ENCODE measurements at places on chromosomes 7 and 10.

DNA sequence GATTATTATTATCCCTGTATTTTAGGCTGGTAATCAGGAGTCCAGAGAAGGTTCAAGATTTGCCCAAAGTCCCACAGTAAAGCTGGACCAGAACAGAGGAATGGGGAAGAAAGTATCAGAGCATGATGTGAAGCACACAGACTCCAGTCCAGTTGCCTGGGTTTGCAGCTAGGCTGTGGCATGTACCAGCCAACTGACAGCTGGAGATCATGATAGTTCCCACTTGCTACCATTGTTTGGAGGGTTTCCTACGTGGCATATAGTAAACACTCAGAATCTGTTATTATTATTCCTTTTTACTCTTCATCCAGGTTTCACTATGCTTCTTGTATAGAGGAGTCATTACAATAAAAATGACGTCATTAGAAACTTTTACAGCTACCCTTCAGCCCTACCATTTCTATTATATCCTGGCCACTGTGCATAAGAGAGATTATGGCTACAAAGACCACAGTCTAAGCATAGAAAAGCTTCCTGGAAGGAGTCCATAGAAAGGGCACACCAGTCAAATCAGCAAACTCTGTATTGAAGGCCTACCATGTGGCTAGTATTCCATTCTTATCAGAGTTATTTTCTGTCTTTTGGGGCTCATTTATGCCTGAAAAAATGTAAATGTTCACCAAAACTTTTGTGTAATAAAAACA is 66.6 kb downstream of the MTPN start:
- no peak for DNase-seq

- peak; percentile 31 for DNase-seq
Measured at GRCh38 chr10:86265895-86266259, 100.7 kb downstream of the GRID1 start.

DNA sequence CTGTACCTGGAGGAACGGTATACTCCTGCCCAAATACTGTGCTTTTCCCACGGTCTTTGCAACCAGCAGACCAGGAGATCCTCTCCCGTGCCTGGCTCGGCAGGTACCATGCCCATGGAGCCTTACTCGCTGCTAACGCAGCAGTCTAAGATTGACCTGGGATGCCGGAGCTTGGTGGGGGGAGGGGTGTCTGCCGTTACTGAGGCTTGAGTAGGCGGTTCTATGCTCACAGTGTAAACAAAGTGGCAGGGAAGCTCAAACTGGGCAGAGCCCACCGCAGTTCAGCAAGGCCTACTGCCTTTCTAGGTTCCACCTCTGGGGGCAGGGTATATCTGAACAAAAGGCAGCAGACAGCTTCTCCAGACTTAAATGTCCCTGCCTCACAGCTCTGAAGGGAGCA is 22.7 kb downstream of the VPS41 start:
- DNase-seq = no peak

DNA sequence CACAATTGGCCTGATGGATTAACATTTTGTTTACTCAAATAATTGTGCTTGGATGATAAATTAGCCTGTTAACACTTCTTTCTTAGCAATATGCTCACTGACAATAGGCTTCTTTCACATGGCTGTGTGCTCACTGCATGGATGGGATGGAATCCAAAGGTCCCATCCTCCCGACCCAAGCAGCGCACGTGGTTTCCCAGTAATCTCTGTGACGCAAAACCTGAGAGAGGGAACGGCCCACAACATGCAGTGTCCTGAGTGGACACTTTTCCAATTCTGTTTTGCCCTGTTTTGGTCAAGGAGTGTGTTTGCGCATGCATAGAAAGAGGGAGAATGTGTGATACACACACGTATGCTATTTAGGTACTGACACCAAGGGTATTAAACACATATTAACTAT is 42.1 kb upstream of the RASGEF1A start:
- DNase-seq = peak; percentile 81

- no peak for DNase-seq
Measured at GRCh38 chr7:76051840-76052239, 3.9 kb downstream of the MDH2 start.

GRCh38 chr10:127578259-127578960 is 29.3 kb downstream of the NPS start:
- no peak for DNase-seq

- DNase-seq = no peak
Measured at GRCh38 chr10:80996615-80997193, 459.0 kb downstream of the SH2D4B start.

DNA sequence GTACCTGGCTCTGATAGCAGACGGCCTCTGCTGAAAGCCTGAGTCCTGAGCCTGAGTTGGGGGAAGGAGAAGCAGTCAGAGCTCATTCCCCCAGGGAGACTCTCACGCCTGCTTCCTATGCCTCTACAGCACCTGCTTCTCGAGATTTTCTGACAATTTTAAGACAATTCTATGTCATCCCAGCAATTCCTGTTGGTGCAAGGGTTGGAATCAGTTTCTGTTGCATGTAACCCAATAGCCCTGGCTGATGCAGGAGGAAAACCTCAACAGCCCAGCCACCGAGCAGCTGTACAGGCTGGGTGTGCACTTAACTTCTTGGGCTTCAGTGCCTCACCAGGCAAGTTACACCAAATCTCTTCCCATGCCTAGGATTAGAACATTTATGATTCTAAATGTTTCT is 134.7 kb downstream of the GLI3 start:
- no peak for DNase-seq

GRCh38 chr7:23893942-23894891 is 184.2 kb downstream of the STK31 start:
- DNase-seq = no peak

DNA sequence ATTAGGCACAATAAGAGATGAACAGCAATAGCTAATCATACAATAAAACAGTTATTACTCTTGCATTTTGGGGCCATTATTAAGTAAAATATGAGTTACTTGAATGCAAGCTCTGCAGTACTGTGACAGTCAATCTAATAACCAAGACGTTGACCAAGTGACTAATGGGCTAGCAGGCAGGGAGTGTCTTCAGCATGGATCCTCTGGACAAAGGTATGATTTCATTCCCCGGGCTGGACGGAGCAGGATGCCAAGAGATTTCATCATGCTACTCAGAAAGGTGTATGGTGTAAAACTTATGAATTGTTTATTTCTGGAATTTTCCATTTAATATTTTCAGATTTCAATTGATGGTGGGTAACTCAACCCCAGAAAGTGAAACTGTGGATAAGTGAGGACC is 80.9 kb downstream of the SHH start:
- no peak for DNase-seq

DNA sequence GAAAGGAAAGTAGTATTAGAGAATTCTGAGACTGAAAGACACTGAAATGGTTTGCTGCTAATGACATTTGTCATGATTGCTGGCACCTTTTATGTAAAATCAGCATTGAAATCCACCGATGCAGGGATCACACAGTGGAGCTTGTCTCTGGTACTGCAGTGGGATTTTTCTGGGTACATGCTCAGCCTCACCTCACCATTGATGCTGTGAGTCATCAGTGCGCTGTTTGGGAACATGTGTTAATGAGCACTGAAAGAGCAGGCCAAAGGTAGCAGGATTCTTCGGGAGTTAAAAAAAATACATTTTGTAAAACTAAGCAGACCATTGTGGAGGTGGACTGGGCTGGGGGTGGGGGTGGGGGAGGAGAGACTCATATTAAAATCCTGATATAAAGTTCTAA is 174.9 kb downstream of the CREB5 start:
- DNase-seq = no peak

DNA sequence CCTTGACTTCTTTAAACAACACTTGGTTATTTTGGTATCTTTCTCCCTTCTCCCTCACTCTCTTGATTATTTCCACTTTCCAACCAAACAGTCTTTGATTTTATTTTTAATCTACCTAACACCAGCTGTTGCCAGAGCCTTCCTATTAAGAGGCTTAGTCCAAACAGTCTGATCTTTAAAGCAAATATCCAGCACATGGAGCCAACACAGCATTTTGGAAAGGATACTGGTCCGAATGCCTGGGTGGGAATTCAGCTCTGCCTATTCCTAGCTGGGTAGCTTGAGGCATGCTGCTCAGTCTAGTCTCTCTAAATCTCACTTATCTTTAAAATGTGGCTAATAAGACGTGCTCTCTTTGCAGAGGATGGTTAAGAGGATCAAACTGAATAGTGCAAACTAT is 129.3 kb downstream of the NRCAM start:
- DNase-seq = no peak

GRCh38 chr7:36984041-36984521 is 259.8 kb upstream of the AOAH start:
- DNase-seq = no peak

DNA sequence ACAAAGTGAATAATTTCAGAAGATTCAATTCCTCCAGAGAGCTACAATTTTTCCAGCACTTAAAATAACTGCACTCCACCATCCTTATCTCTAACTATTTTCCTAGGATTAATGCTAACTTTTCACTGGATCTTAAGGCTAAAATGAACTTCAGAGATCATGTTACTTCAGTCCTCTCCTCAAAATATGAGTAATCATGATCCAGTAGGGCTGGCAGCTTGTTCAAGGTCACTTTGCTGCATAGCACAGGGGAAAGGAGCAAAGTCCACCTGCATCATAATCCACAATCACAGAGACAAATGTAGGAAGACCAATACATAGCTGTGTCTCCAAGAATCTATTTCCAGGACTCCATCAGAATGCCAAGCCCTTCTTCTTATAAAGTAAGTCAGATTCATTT is 150.3 kb downstream of the LRRTM3 start:
- no peak for DNase-seq

GRCh38 chr10:120945801-120946302 is 94.7 kb downstream of the WDR11 start:
- DNase-seq = no peak

DNA sequence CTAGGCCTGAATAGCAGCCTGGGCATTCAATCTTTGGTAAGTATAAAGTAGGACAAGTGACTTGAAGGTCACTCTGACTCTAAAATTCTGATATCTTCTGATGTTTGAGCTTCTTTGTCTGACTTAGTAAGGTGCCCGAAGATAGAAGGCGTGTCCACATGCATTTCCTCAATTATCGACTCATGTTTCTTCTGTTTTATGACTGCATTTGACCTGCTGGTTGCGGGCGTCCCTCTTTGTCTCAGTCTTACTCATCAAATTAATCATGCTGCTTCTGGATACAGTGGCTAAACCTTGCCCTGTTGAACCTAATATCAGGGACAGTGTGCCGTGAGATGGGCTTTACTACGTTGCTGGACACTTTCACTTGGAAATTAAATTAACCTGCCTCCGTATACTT is 534.1 kb downstream of the SDK1 start:
- DNase-seq = no peak

- DNase-seq = no peak
Measured at GRCh38 chr7:10237306-10237705, 736.4 kb upstream of the PHF14 start.
